ENCODE measurements at places on chromosomes 6 and 20.
A peak's percentile ranks its signal among the peaks of the same experiment; 100 is the strongest.

GRCh38 chr20:46621492-46621891, 29.8 kb downstream of the SLC13A3 start:
- no peak for DNase-seq

DNA sequence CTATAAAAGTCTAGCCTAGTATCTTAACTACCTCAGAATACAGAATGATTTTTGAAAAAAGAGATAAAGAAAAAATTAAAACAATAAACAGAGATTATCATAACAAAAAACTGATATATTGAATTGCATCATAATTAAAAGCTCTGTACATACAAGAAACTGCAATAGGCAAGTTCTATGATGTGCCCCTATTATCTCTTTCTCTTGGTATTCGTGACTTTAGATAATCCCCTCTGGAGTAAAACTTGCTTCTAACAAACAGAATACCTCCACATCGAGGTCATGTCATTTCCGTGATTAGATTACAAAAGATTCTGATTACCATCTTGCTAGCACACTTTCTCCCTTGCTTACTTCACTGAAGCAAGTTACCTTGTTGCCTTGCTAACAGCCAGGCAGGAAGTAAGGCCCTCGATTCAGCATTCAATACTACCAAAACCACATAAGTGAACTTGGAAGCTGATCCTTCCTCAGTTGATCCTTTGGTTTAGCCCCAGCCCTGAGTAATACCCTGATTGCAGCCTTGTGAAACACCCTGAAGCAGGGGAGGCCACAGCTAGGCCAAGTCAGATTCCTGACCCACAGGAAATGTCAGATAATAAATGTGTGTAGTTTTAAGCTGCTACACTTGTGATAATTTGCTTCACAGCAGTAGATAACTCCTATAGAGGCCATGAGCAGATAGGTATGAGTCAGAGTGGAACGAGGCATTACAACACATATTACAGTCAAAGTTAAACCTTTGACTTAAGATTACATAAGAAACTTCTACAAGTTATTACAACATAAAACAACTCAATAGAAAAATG, 53.7 kb upstream of the TMX4 start:
- no peak for DNase-seq

DNA sequence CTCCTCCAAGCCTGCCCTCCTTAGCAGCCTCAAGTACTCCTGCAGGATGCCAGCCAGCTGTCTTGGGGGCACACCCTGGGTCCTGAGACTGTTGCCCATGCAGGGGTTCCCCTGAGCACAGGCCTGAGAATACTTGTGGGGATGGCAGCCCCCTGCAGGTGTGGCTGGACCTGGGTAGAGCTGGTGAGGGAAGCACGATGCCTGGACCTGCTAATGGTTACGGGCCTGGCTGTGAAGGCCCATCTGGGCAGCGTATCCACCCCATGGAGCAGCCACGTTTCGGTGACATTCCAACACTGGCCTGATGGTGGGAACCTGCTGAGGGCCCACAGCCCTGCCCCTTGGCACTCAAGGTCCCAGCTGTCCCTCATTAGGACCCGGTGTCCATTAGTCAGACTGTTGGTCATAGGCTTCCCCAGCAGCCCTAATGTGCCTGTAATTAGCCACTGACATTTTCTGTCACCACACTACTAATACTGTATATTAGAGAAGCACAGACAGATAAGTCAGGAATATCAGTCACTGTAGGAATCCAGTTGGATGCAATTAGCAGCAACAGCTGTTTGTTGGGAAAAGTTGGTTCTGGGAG, 20.3 kb downstream of the CCDC167 start:
- DNase-seq: no peak

DNA sequence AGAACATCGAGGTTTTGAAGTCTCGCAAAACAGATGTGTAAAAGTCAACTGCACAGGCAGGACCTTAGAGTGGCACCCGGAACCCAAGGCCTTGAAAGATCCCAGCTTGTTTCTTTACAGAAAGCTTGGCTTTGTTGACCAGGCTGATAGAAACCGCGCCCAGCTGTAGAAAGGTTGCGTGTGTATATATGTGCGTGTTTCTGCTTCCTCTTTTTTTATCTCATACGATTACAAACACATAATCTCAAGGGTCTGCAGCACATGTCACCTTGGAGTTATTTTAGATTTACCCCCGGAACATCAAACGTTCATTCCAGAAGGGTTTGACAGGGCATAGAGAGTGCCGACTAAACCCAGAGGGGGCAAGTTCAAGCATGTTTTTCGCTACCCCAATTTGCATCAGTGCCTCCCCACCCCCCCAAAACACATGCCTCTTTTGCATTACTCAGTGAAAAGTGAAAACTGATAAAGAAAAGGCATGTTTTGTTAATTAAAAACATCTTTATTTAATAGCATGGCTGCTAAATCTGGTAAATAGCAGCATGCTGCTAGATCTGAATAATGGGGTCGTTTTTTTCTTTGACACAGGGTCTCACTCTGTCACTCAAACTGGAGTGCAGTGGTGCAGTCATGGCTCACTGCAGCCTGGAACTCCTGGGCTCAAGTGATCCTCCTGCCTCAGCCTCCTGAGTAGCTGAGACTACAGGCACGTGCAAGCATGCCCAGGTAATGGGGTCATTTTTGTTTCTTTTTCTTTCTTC, 33.2 kb upstream of the NCOA3 start:
- DNase-seq: no peak

GRCh38 chr6:21305893-21306332, 287.6 kb upstream of the SOX4 start:
- DNase-seq: no peak

- DNase-seq: no peak
These were observed 43.4 kb upstream of the SUPT3H start for GRCh38 chr6:45420909-45421708.

- DNase-seq: peak; percentile 13
These were observed 29.2 kb downstream of the ID4 start for GRCh38 chr6:19866173-19866984.

- DNase-seq: no peak
These were observed 77.3 kb upstream of the TMEM244 start for GRCh38 chr6:129938249-129939020.

DNA sequence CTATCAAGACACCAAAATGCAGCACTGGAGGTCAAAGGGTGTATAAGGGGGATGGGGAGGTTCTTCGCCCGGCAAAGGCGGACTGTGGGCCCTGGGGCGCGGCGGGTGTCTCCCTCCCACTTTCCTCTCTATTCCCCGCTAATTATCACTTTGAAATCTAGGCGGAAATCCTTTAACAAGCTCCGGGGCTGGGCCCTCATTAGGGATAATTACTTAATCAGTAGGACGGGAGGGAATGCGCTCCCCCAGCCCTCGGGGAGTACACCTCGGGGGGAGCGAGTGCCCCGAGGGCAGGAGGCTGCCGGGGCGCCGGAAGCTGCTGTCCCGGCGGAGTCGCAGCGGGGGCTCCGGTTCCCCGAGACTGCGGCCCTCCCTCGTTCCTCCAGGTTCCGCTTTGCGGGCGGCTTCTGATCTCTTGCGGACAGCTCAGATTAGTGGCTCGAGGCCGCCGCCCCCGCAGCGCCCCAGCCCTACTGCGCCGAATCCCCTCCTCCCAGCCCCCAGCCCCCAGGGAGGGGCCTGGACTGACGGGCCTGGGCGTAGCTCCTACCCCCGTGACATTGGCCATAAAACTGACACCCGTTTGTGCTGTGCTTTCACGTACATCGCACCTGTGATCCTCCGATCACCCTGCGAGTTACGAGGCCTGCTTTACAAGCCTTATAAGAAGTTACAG, 14.7 kb downstream of the MUCL3 start:
- no peak for DNase-seq

DNA sequence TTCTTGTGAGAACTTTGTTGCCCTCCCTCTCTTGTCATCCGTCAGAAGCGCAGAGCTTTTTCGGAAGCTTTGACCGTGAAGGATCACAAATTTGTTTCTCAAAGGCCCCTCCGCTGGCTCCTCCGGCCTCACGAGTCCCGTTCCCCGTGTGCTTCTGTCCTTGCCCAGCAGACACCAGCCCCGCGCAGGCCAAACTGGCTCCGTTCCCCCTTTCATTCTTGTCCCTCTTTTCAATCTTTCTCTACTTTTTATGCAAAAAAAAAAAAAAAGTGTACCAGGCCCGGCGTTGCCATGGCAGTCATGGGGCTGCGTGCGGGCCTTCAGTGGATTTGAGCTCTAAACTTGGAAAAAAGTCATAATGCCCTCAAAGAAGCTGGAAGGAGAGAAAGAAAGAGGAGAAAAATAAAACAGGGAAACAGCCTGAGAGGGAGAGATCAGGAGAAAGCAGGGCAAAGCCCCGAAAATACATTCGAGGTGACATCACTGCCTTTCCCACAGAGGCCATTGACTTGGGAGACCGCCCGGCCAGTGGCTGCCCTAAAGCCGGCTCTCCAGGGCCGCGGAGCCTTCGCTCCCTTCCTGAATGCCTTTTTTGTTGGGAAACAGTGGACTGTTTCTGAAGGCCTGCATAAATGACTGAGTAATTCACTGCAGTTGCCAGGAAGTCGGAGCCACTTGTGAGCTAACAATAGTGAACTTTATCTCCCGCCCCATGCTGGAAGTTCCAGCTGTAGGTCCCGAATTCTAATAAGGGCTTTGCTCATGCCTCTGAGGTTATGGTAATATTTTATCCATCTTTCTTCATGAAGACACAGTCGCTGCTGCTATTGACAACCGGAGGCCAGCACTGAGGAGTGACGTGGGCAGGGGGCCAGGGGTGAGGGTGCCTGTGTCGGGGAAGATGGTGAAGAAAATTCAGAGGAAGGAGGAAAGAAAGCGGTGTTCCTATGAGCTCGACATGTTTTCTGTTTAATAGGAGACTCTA, 670.9 kb downstream of the QKI start:
- no peak for DNase-seq

GRCh38 chr6:125834348-125834747, 43.6 kb downstream of the NCOA7 start:
- DNase-seq: no peak

GRCh38 chr6:73157870-73158269, 67.4 kb downstream of the KHDC1L start:
- DNase-seq: no peak

GRCh38 chr20:47205577-47206123, 150.8 kb downstream of the ZMYND8 start:
- peak; percentile 62 for DNase-seq

- peak; percentile 87 for DNase-seq
These were observed 32.7 kb upstream of the SAMHD1 start for GRCh38 chr20:36984257-36984638.

DNA sequence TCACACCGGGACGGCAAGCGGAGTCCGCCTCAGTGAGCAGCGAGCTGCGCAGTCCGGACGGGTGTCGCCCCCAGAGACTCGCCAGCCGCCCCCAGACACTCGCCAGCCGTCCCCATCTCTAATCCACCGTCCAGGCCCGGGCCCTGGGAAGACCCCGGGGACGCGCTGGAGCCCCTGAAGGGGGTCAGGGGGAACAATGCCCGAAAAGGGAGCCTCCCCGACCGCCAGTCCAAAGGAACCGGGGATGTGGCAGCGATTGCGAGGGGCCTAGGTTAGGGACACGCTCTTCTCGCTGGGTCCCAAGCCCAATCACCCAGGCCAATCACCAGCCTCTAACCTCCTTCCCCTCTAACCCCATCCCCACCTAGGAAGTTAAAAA, 33.1 kb downstream of the TFAP2A start:
- DNase-seq: no peak

GRCh38 chr20:6240059-6240458, 117.2 kb upstream of the FERMT1 start:
- DNase-seq: no peak

GRCh38 chr6:109834595-109835437, 143.3 kb upstream of the GPR6 start:
- DNase-seq: peak; percentile 82

GRCh38 chr6:11044712-11045167, 635 bp upstream of the ELOVL2 start:
- no peak for DNase-seq

DNA sequence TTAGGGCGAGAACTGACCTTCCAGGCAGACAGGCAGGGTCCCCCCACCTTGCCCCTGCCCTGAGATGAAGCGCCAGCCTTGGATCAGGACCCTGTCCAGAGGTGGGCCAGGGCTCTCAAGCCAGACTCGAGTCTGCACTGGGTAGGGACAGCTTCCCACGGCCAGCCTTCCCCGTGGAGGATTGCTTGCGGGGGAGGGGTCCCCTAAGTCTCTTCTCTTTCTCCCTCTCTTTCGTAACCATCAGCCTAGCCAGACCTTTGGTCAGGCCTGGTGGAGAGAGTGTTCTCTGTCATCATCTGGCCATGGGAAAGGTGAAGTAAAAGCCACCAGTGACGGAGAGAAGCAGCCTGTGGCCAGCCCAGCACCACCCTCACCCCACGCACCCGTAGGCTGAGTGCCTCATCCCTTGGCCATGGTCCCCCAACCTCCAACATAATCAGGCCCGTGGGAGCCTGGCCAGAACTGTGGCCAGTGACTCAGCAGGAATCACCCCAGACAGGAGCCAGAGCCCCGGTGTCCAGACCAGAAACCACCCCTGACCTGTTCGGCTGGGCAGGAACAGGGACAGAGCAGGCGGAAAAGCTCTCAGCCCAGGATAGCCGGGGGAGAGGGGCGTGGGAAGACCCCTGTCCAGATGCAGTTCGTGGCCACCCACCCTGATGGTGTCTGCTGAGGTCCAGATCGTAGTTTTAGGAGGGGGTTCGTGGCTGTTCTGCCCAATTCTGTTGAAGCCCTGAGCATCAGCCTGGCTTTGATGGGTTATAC, 47.1 kb downstream of the SNAI1 start:
- DNase-seq: no peak

DNA sequence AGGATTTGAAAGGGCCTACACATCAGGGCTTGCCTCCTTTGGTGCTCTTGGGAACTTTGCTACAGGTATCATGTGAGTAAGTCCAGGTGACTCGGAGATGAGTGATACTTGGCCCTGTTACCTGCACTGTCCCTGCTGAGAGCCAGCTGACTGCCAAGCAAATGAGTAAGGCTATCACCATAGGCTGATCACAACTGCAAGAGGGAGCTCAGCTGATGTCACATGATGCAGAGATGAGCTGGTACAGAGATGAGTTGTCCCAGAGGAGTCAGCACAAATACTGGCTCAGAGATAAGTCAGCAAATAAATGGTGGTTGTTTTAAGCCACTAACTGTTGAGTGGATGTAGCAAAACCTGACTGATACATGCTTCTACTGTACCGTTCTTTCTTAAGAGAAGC, 41.4 kb downstream of the LAMP5 start:
- DNase-seq: no peak

GRCh38 chr6:142846883-142847287, 98.1 kb downstream of the HIVEP2 start:
- peak; percentile 45 for DNase-seq

DNA sequence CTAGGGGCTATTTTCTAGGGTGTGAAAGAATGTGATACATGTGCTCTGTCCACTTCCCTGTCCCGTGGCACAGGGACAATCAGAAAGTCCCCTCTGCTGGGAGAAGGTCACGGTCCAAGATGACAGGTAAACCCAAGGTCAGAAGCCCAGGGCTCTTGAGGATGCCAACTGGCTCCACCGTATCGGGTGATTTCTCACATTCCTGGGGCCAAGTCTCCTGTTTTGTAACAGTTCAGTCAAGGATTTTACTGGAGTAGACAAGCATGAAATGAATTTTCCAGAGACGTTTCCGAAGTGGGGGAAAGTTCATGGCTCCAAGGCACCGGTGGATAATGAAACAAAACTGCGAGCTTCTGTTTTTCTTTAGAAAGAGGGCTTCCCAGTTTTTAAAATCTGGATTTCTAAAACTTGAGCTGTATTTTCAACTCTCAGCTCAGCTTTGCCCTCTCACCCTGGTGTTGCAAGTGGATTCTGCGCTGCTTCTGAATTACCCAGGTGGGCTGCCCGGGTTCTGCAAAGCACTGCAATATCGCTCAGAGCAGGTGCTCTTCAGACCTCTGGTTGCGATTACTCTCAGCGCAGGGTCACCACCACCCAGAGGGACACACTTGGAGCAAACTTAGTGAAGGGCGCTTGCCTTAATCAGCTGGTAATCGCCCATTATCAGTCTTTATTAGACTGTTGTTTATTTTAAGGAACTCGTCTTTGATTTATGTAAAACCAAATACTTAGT, 64.4 kb upstream of the TMEM170B start:
- no peak for DNase-seq

All from NCI-H524 treated with DMSO at 0.1 percent for 48 hours (cell line).